AG10803 (cell line): ENCODE measurements at places on chromosomes 3 and 15.

GRCh38 chr3:111801693-111802092, 57.4 kb upstream of the PHLDB2 start:
- DNase-seq, result peak; percentile 36

- no peak for DNase-seq
Observed at GRCh38 chr15:72389231-72389630, 8.9 kb upstream of the TMEM202 start.

DNA sequence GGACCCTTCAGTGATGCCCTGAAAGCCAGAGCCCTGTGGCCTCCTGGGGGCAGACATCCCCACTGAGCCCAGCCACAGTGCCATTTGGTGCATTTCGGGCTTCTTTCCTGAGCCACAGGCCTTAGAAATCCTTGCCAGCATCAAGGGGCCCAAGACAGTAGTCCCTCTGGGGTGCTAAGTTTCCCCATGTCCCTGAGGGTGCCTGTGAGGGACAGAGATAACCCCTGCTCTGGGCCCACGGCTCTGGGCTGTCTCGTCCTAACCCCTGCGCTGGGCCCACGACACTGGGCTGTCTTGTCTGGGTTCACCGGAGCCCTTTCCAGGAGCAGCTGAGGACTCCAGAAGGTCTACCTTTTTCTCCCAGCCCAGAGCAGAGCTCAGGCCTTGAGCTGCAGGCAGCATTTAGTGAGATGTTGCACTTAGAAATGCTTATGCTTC, 45.1 kb upstream of the FGD5 start:
- DNase-seq, result no peak

GRCh38 chr3:138435840-138436239, 1.4 kb downstream of the ESYT3 start:
- no peak for DNase-seq

DNA sequence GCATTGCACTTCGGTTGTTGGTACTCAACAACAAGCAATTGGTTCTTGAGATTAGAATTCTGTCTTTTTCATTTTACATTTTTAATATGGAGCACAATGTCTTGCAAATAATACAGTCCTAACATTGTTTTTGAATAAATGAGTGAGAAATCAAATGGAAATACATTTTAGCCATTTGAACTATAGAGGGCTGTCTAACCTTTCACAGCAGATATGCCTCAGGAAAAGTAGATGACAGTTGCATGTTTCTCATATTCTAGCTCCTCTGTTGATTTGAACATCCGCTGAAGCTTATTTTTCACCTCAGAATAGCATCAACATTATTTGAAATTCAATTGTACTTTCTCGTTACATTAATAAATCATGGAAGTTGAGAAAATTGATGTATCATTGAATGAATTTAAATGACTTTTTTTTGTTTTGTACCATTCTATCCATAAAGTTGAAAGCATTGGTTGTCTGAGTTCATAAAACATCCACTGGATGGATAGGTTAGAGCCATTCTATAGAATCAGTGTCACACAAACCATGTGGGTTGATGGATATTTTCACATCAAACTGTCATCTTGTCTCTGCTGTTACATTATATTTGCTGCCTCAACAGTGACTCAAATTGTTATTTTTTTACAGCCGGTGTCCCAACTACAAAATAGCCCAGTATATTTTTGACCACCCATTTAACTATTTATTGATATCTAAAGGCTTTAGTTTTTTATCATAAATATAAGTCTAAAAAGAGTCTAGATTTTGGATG, 928.3 kb downstream of the NSUN3 start:
- no peak for DNase-seq

DNA sequence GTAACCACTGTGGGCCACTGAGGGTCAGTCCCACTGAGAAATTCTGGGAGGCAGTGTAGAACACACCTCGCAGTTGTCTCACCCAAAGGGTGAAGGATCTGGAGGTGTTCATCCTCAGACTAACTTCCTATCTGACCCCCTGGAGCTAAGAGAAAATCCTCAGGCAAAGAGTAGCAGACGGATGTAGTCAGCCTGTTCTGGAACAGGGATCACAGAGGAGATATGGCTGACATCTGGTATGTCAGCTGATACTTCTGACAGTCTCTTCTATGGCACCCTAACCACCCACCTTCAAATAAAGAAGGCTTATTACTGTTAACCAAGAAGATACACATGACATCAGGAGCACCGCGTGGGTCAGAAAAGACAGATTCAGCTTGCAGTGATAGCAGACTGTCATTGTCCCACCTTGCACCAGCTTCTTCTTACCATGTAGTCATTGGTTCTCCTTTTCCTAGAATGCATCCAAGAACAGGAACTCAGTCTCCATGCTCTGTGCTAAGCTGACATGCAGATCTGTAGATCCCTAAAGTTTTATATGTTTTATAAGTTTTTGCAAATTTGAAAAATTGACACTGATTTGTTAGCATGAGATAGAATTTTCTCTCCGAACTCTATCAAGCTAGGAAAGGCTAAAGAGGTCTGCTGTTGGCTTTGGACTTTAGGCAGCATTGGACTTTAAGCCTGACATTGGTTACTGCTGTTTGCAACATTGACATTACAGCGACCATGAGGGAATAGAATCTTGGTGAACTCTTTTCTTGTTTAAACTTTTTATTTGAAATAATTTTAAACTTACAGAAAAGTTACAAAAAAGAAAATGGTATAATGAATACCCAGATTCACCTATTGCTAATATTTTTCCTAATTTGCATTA, 60.4 kb downstream of the KBTBD12 start:
- no peak for DNase-seq

DNA sequence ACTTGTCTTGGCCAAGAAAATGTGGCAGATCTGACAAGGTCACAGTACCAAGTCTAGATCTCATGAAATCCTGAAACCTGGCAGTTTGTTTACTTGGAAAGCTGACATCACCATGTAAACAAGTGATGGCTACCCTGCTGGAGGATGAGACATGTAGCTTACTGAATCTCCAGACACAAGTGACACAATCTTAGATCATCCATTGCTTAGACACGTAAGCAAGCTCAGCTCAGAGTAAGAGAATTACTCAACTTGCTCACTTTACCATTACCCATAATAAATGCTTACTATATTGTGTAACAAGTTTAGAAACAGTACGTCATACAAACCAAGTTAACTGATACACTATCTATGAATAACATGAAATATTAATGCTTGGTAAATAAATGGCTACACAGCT, 263.8 kb downstream of the TBC1D5 start:
- DNase-seq, result peak; percentile 52

DNA sequence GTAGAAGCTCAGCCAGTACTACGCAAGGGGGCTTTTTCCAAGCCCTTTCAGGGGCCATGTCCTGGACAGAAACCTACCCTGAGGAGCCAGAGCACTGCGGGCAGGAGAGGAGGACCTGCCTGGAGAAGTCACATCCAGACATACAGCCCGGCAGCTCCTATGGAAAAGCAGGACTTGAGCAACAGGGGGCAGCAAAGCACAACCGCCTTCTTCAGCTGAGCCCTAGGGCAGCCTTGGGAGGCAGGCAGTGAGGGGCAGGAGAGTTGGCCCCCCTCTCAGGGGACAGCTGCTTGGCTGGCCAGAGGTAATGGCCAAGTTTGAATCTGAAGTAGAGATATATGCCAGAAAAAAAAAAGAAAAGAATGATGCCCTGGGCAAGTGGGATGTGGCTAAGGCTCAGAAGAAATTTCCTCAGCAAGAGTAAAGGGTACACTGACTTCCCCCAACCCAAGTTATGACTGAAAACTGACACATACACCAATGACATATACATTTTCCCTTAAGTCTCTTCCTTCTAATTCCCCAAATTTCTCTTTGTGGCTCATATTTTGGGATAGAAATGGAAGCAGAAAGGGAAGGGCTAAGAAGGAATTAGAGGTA, 56.9 kb downstream of the CYP19A1 start:
- DNase-seq, result peak; percentile 44
